NAMALWA (cell line): ENCODE measurements at places on chromosomes 13 and 19.

DNA sequence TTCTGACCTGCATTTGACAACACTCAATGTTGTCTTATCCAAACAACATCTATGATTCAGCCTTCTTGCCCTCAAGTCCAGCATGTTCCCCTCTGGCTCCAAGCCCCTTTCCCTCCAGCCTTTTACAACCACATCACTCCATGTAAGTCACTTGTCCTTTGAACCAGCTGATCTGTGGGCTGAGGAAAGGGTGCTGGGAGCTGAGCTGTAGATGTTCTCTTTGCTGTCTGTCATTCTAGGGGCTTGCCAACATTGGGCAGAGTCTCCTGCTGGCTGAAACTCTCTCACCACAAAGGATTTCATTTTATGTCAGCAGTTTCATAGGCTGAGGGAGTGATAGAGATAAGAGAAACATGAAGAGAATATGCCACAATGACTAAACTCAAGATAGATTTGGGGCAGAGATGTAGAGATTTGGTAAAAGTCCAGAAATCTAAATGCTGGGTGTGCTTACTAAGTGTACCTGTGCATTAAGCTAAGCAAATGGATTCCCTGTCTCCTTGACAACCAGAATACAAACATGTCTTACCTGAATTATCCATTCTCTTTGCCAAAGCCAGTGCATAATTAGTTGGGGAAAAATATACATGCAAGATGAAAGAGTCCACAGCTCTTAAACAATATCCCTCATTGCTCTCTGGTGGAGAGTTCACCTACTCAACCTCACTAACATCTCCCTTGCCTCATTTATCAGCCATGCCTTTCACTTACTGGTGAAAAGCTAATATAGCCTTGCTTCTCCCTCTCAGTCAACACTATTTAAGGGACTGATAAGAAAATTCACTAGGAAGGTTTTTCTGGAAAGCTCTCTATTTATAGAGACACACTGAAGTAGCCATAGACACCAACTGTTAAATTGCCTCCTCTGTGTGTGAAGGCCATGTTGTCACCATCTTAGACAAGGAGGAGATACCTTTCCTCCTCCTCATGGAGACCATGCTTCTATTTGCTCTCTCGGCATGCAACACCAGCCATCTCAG is 175.5 kb upstream of the SERP2 start:
- no peak for DNase-seq

DNA sequence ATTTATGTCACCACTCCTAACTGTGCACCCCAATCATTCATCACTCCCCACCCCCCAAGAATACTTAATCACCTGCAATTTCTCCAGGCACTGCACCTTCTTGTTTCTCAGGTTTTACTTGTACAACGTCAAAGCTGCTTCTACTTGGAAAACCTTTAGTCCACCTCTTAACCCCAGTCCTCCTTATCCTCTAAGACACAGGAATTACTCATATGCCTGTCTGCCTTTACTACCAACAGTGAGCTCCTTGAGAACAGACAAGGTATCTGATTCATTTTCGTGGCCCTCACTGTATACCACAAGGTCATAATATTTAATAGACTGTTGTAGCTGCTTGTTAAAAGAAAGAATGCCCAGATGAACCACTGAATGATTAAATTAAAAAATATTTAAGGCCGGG is 21.0 kb upstream of the NDFIP2 start:
- DNase-seq: no peak

GRCh38 chr19:10544753-10545251 is 1.1 kb downstream of the ATG4D start:
- DNase-seq: no peak

DNA sequence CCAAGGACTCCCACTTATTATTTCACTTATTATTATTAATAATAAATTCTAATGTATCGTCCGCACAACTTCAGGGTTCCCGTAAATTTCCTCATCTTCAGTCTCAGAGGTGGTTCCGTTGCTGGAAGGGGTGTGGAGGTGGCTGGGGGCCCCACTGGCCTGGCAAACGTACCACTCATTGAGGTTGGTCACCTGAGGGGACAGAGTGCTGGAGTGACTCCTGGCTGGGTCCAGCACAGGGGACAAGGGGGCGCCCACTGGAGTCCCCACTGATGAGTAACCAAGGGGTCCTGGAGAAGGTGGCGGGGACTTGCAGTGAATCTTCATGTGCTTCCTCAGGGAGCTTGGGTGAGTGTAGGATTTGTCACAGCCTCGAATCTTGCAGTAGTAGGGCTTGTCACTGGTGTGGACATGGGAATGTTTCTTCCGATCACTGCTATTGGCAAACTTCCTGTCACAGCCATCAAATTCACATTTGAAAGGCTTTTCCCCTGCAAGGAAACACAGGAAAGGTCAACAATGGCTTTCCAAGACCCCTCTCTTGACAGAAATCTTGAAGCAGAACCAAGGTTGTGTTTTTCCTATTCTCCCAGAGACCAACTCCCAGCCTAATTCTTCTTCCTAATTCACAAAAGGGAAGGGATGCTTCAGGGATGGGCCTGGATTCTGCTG is 6.1 kb downstream of the ZIC5 start:
- no peak for DNase-seq

DNA sequence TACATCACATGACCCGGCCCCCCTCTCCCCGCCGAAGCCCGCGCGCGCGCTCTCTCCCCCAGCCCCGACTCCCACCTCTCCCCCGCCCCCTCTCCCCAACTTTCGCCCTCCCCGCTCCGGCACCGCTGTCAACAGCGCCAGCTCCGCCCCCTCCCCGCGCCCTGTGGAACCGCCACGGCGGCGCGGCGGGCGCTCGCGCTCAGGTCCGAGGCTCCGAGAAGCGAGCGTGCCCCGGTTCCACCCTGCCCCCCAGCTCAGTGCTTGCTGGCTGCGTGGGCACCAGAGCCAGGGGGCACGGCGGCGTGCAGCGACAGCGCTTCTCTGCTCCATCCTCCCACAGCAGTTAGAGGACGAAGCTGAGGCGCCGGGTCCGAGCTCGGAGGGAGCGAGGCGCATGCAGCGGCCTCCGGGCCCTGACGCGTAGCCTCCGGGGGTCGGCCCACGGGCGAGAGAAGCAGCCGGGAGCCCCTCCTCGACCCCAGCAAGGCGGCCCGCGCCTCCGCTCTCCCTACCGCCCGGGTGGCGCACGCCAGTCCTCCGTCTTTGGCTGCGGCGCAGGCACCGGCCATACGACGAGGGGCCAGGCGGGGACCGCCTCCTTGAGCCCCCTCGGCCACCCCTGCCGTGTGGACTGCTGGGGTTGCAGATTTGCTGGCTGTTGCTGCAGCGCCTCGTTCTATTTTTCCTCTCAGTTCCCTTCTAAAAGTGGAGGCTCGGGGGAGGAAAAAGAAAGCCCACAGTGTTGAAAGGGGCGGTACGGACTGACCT is 109.5 kb downstream of the KCNRG start:
- DNase-seq: no peak

- DNase-seq: no peak
Measured at GRCh38 chr19:29384656-29385055, 141.1 kb upstream of the VSTM2B start.
